ENCODE measurements at places on chromosomes 16 and 17.

GRCh38 chr16:81493755-81494433 is 49.3 kb downstream of the CMIP start:
- DNase-seq = peak; percentile 29

DNA sequence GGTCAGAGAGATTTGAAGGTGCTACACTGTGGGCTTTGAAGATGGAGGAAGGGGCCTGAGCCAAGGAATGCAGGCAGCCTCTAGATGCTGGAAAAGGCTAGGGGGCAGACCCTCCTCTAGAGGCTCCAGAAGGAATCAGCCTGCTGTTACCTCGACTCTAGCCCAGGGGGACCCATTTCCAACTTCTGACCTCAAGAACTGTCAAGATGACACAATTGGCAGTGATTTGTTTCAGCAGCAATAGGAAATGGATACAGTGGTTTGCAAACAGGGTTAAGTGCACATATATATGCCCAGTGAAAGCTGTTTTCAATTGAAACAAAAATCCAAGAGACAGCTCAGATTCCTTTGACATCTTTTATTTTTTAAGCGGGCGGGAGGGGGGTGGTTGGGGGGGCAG is 3.7 kb upstream of the ZDHHC1 start:
- no peak for DNase-seq

DNA sequence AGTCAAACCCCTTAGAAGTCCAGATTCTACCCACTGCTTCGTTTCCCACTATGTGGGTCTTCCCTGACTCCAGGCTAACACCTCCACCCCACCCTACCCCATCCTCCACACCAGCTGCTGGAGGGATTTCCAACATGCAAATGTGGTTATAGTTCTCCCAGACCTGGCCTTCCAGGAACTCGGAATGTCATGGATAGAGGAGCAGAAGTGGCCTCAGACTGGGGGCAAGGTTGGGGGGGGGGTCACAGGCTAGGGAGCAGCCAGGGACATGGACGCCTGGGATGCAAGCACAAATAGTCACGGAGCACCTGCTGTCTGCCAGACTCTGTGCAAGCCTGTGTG is 2.0 kb downstream of the CAMKK1 start:
- DNase-seq = no peak

DNA sequence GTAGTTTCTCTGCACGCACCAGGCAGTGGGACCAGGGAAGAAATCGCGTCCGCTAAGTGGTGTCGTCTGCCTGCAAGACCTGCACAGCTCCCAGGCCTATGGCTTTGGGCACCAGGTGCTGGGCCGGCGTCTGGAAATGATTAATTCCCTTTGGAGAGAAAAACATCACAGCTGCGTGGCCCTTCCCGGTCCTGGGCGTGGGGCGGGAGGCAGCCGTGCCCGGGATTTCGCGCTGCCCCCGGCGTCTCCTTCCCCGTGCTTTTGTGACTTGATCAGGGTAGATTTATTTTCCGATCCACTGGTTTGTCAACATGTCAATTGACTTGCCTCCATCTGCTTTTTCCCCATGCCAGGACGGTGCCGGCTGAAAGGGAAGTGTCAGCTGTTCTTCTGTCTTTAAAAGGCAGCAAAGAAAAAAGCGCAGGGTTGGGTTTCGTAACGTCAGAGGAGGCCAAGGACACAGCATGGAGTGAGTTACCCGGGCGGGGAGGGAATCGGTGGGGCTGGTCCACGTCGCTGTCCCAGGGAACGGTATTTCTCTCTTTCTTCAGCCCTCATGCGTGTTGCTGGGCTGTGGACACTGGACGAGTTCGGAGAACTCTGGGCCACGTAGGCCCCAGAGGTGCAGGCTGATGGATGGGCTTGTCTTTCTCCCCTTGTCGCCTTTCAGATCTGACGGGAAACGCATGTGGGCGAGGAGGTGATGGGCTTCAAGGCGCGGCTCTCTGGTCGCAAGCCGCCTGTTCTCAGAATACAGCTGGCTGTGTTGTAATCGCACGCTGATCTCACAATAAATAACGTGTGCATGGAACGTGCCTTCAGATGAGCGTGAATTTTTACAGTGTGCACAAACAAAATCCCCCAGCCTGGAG is 188.1 kb upstream of the ZNF469 start:
- DNase-seq = peak; percentile 83

DNA sequence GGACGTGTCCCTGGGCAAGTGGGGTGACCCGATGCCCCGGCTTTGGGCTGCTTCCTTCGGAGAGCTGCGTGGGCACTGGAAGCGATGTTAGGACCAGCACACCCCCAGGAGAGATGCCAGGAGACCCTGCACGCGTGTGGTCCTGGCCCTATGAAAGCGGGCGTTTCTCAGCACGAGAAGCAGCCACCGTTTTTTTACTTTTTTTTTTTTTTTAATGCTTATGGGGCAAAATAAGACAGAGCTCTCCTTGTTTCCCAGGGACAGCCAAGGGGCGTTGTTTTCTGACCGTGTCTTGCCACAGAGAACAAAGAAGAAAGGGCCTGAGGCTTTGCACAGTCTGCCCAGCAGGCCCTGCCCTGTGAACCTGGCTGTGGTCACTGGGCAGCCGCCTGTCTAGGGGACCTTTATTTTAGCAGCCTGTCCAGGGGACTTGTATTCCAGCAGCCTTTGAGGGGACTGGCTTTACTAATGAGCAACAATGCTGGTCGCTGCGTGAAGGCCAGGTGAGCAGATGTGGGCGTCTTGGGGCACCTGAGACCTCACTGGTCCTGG is 996 bp downstream of the SLC25A10 start:
- no peak for DNase-seq

DNA sequence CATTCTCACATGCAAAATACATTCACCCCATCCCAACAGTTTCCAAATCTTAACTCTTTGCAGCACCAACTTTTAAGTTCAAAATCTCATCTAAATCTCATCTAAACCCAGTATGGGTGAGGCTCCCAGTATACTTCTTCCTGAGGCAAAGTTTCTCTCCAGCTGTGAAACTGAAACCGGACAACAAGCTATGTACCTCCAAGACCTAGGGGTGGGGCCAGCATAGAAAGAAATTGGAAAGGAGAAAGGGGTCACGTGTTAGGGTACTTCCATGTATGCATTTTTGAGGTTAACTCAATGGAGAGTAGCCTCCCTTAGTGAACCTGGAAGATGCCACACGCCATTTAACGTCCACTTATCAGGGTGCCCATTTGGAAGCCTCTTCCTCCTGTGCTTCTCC is 23.9 kb upstream of the LRRC75A start:
- no peak for DNase-seq

DNA sequence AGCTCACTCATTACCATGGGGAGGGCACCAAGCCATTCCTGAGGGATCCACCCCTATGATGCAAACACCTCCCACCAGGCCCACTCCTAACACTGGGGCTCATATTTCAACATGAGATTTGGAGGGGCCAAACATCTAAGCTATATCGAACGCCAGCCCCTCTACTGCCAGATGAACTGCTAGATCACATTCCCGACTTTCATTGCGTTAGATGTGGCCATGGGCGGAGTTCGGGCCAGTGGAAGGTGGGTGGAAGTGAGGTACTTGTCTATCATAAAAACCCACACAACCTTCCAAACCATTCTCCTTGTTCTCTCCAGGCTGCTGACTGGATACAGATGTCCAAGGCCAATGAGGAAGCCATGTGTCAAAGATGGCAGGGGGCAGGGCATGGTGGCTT is 27.0 kb upstream of the ANKRD40CL start:
- no peak for DNase-seq

DNA sequence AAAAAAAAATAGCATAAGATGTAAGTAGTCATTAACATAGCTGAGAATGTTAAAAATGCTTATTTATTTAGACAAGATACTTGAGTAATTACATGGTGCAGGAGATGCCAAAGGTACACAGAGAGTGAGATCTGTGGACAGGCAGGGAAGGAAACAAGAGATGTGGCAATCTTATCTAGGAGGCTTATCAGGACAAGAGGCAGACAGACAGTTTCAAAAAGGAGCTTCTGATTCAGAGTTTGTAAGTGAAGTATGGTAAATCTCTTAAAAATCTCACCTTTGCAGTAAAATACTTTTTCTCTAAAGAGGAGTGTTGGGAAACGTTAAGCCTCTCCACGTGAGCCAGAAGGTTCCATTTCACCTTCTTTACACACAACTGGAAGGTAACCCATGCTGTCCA is 19.9 kb upstream of the GHDC start:
- DNase-seq = no peak

GRCh38 chr17:36183001-36183971 is 6.8 kb upstream of the TBC1D3B start:
- DNase-seq = peak; percentile 79

- DNase-seq = no peak
Measured at GRCh38 chr17:69450918-69451317, 36.4 kb downstream of the MAP2K6 start.

GRCh38 chr16:57630407-57630797 is 2.0 kb downstream of the ADGRG1 start:
- DNase-seq = no peak
